ENCODE measurements at places on chromosomes 2 and 18.

GRCh38 chr18:56302156-56302555, 336.2 kb downstream of the TXNL1 start:
- no peak overlapping the region for H3K4me3 ChIP-seq
- no peak for DNase-seq
- H3K27me3 ChIP-seq, result no peaks in the 10 kb centered on the region
- no peaks in the 10 kb centered on the region for H3K4me1 ChIP-seq
- no peak overlapping the region for H3K27ac ChIP-seq

DNA sequence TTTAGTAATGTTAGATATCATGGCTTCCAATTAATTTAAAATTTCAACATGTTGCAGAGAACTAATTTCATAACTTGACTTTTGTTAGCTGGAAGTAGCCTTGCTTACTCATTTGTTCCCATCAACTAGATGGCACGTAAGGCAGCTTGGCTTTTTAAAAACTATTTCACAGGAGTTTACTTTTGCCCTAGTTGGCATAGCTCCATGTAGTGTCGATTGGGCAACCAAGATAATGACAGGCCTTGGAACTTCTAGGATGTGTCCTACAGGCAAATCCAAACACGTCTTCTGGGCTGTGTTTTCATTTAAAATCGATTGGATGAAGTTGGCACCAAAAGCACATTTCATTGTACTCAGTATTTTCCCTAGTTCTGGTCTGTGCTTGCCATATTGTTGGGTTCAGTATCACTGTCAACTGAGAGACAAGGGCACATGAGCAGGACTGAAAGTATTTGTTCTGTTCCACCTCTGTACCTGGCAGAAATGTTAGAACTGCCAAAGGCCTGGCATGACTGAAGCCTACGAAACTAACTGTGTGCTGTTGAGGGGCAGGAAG, 29.4 kb downstream of the HADHB start:
- peaks cover 12% of the 10 kb centered on the region for H3K36me3 ChIP-seq
- no peaks in the 10 kb centered on the region for H3K4me1 ChIP-seq
- no peaks in the 10 kb centered on the region for H3K27me3 ChIP-seq
- H3K27ac ChIP-seq, result no peak overlapping the region
- H3K4me3 ChIP-seq, result no peak overlapping the region

GRCh38 chr2:138677221-138677620, 103.0 kb downstream of the NXPH2 start:
- H3K27me3 ChIP-seq, result peaks cover 2% of the 10 kb centered on the region
- H3K27ac ChIP-seq, result no peak overlapping the region
- H3K4me1 ChIP-seq, result no peaks in the 10 kb centered on the region
- no peak for DNase-seq

GRCh38 chr18:56987236-56987635, 159.7 kb upstream of the BOD1L2 start:
- no peak overlapping the region for H3K4me3 ChIP-seq
- H3K4me1 ChIP-seq, result no peaks in the 10 kb centered on the region
- no peak overlapping the region for H3K27ac ChIP-seq
- no peak for DNase-seq
- H3K36me3 ChIP-seq, result no peaks in the 10 kb centered on the region

DNA sequence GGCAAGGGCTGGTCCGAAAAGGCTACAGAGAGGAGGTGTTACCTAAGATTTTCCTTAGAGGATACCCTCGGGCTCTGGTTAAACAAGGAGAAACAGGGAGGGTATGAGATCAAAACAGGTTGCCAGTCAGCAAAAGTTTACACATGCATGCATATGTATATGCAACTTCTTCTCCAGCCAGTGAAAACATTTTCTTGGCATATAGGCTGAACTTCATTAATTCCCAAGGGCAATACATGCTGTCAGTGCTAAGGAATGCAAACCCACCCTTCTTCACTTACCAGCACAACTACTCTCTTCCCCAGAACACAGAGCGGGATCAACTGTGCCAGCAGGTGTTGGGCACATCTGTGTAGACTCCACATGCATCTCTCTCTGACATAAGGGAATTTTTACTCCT, 176.0 kb downstream of the GFPT1 start:
- H3K27me3 ChIP-seq, result peaks cover 2% of the 10 kb centered on the region
- H3K27ac ChIP-seq, result no peak overlapping the region
- no peak for DNase-seq
- no peaks in the 10 kb centered on the region for H3K36me3 ChIP-seq
- H3K4me1 ChIP-seq, result no peaks in the 10 kb centered on the region
- no peak overlapping the region for H3K4me3 ChIP-seq

DNA sequence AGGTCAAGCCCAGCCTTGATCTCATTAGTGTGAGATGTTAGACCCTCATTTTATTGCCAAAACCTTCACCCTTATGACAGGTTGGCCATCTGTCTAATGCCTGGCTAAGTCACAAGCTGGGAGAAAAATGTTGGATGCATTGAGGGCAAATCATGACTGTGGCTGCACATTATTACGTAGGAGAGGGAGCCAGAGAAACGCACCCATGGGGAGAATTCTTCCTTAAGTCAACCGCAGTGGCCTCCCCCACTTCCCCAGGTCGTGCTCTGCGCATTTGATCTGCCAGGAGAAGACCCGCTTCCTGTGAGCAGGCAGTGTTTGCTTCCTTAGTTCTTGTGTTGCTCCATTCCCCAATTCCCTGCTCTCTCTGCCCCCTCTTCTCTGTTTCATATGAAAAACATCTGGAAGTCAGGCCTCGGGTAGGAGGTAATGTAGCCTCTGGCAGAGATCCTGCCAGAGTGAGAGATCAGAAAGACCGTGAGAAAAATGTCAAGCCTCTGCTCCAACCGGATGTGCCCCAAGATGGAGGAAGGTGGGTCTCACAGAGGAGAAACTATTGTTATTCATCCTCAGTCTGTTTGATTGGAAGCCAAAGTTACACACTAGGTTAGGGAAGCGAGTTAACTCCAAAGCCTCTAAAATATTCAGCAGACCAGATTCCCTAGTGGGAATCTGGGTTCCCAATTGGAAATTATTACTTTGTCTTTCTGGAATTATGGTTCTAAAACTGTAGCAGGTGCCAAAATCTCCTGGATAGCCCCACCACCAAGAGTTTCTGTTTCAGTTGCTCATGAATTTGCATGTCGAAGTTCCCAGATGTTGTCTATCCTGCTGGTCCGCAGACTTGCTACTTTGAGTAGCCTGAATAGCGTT, 144.3 kb upstream of the PELI1 start:
- DNase-seq, result no peak
- H3K27ac ChIP-seq, result no peak overlapping the region
- H3K4me3 ChIP-seq, result no peak overlapping the region
- peaks cover 3% of the 10 kb centered on the region for H3K27me3 ChIP-seq
- H3K4me1 ChIP-seq, result no peaks in the 10 kb centered on the region
- no peaks in the 10 kb centered on the region for H3K36me3 ChIP-seq
